ENCODE measurements at places on chromosomes 7 and 10.

- no peak for DNase-seq
Measured at GRCh38 chr7:129947701-129948100, 5.1 kb downstream of the UBE2H start.

- no peak for DNase-seq
Measured at GRCh38 chr7:51482976-51483375, 166.4 kb upstream of the COBL start.

DNA sequence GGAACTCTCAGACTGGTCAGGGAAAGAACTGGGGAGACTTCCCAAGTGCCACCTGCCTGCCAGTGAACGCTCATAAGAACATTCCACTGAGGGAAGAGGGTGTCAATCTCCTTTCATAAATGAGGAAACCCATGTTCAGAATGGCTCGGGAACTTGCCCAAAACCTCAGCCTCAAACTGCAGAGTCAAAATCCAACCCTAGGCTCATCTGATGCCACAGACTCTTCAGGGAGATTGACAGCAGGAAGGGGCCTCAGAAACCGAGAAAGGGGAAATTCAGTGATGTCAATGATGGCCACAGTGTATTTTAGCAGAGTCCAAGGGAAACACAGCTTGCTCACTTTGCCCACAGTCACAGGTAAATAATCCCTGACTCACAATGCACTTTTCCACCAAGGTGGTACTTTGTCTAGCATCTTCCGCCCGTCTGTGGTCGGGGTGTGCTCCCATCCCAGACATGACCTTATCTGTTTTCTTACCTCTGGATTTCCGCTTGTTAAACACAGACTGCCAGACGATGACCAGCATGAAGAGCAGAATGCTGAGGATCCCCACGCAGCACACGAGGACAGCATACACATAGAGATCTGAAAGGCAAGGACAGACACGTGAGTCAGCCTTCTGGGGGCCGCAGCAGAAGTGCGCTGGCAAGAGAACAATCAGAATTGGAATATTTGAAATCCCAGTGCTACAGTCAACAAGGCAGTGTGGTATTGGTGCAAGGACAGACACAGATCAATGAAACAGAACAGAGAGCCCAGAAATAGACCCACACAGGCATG lies 38.4 kb downstream of the VSTM4 start:
- no peak for DNase-seq

DNA sequence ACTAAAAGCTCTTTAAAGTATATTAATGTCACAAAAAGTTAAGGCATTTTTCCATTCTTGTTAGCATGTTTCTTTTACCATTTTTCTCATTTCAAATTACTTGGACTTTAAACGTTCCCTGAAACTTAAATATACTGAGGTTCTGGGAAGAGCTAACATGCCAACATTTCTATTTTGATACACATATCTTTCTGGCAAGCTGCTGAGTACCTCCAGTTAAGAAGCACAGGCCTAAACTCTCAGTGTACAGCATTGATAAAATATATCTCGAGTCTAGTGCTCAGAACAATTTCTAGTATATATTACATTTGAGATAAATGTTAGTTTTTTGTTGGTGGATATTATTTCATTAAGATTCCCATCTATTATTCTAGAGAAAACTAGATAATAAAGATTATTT lies 612.9 kb upstream of the KCND2 start:
- no peak for DNase-seq

GRCh38 chr7:41825927-41826480 lies 123.1 kb upstream of the INHBA start:
- DNase-seq = no peak

DNA sequence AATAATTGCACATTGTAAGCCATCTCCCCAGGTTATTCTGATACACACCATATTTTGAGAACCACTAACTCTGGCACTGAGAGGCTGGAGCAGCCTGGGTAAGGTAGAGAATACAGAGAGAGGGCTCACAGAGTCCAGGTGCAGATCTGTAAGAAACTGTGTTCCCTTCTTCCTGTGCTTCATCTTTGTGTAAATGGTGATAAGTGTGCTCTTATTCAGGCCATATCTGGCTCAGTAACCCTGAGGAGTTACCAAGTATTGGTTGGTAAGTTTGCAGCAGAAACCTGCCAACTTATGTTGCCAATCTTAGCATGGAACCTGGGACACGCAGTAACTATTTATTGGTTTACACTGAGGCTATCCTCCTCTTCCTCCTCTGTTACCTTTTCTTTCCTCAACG lies 16.2 kb upstream of the ICA1 start:
- no peak for DNase-seq

DNA sequence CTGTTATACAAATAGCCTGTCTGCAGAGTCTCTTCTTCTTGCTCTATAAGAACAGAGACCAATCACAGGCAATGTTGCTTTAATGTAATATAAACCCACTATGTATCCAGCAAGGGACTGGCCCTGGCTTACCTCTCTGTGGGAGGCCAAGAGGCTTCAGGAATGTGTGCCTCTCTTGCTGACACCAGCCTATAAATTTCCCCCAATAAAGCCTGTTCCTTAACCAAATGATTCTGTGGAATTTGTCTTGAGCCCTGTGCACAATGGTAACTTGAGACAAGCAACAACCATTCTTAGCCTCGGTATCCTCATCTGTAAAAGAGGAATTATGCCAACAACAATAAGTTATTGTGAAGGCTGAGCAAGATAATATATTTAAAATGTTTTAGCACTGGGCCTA lies 563.7 kb downstream of the GRM8 start:
- DNase-seq = no peak

DNA sequence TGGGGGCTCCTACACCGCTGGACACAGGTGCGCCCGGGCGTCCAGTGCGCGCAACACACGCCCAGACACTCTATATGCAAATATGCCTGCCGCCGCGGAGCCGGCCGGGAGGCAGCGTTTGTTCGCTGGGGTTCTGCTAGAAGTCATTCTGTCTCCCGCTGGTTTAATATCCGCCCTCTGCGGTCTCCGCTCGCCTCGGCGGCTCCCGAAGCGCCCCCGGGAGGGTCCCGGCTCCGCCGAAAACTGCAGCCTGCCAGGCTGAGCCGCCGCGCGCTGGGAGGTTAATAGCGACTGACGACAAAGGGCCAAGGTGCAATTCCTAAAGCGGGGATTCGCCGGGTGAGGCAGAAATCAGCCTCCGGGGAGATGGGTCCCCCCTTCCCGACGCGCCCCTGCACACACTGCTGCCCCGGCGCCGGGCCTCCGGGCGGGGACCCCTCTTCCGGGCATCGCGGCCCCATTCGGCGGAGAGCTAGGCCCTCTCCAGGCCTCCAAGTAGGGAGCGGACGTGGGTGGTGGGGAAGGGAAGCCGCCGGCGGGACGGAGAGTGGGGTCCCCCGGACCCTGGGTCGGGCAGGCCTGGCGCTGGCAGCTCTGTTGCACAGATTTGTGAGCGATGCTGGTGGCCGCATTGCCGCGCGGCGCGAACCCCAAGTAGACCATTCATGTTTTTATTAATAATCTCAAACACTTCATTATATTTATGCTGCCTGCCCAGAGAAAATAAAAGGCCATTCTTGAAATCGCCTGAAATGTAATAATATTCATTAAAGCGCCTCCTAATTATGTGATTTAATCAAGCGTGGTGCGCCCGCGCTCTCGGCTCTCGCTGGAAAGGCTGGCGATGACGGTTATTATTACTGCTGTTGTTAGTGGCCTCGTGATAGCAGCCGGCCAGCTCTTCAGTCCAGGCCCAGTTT lies 9.1 kb downstream of the EN2 start:
- DNase-seq = no peak

GRCh38 chr10:61151059-61151458 lies 207.1 kb upstream of the RHOBTB1 start:
- DNase-seq = no peak

GRCh38 chr7:124989911-124990310 lies 60.3 kb upstream of the POT1 start:
- no peak for DNase-seq
